ENCODE measurements at places on chromosomes 2 and 18. TPM values are rescaled to one million over a fixed set of nuclear protein-coding genes. Genes with fewer than 3 reads are reported as not detected.

- no peak for DNase-seq
Observed at GRCh38 chr2:177998006-177998405, 74.6 kb downstream of the PDE11A start.

DNA sequence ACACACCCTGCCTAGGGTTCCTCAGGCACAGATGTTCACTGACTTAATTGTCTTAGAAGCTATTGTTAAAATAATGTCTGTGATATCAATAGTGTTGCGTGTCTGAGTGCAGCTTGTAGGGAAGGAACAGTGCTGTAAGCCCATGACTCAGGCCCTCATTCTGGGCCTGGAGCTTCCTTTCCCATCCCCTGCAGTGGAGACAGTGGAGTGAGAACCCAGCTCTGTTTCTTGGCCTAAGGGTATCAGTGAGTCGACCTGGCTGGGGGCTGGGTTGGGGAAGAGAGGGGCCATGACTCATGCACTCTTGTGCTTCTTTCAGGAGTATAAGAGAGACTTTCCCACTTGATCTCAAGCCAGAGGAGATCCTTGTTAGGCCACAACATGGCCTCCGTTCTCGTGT, 106.8 kb downstream of the HRH4 start:
- no peak for DNase-seq

Gene CFAP53
- 1.3 TPM for total RNA-seq

Gene SLC4A5
- 3.0 TPM for total RNA-seq

DNA sequence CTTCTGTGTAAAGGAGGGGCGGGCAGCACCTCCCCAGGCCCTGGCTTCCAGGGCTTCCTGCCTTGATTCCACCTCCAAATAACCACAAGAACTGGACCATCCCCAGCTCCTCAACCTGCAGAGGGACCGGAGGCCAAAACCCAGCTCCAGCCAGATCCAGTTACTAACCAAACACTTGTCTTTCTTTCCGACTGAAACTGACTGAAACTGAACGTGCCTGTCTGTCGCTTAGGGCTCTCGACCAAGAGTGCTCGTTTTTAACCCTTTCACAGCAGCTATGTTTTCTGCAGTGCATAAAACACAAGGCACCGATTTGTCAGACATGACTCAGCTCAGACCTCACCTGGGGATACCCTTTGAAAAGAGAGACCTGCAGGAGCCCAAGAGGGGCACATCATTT, 249.9 kb upstream of the SIX2 start:
- DNase-seq: no peak

Gene IL1F10
- not detected for total RNA-seq

DNA sequence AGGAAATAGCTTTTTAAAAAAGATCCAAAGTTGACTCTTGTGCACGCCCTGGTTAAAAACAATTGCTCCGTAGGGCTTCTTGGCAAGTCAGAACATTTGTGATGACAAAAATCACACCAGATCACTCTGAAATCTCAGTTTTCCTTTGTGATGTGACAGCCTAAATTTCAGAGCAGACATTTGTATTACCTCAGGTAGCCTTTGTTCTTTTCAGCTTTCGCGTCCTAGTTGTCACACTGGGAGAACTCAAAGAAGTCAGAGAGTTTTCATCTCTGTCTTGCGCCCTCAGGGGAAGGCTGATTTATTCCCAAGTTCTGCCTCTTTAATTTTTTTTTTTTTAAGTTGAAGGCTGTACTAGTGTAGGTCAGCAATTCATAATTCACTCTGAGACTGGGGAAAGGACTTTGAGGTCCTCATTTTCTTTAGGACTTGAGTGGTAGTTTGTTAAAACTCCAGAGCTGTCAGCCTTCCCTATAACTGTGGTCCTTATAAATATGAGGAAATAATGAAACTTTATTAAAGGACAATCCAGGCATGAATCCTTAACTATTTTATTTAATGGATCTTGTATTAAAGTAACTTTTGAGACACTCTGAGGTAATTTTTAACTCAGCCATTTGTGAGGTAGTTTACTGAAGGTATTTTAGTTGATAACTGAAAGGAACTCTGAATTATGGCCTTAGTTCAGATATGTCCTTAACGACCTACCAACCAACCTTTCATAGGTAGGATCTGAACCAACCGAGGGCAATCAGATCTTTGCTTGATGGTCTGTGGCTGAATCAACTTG, 525.1 kb upstream of the FAM98A start:
- no peak for DNase-seq

- no peak for DNase-seq
Observed at GRCh38 chr2:40373111-40373510, 78.8 kb downstream of the SLC8A1 start.

Gene ASXL3
- total RNA-seq: 0.75 TPM

Gene SPP2
- not detected for total RNA-seq

GRCh38 chr18:50232419-50232818, 33.9 kb downstream of the CFAP53 start:
- DNase-seq: no peak

Gene SLC11A1
- 161 TPM for total RNA-seq

- DNase-seq: no peak
Observed at GRCh38 chr2:70115646-70116442, 28.6 kb downstream of the PCBP1 start.

GRCh38 chr2:200741468-200742202, 70.1 kb upstream of the BZW1 start:
- DNase-seq: no peak

- DNase-seq: no peak
Observed at GRCh38 chr2:45844796-45845457, 193.5 kb downstream of the PRKCE start.

GRCh38 chr2:196750977-196751631, 48.4 kb downstream of the GTF3C3 start:
- DNase-seq: no peak

Gene RGPD8
- 23.9 TPM for total RNA-seq
